ENCODE measurements at places on chromosomes 7 and 10.
A peak's percentile ranks its signal among the peaks of the same experiment; 100 is the strongest.

DNA sequence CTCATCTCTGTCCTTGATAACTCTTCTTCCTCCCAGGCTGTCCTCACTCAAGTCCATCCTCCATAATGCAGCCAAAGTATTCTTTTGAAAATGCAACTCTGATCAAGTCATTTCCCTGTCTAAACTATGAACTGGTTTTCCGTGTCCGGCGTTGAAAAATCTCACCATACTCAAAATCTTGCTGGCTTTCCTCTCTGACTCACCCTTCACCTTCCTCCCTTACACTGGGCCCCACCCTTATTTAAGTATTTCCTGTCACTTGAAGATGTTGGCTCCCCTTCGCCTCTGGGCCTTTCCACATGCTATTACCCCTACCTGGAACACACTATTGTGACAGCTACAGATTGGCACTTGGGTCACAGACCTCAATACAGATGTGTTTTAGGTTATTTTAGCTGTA lies 515.6 kb downstream of the INHBA start:
- no peak for DNase-seq

DNA sequence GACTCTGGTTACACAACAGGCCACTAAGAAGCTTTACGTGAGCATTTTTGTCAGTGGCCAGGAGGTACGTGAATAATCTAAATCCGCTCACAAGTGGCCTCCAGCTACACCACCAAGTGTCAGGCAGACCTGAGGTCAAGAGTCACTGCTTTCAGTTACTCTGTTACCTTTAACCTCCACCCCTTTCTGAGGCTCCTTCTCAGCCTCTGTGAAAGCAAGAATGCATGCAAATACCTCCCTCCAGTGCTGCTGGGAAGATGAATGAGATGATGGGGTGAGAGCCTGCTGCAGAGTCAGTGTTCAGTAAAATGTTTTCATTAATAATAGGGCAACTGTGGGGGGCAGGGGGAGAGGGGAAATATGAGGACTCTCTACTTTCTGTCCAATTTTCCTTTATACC lies 11.2 kb downstream of the DDC start:
- no peak for DNase-seq

- DNase-seq = no peak
Observed at GRCh38 chr10:126839094-126839761, 66.0 kb upstream of the DOCK1 start.

DNA sequence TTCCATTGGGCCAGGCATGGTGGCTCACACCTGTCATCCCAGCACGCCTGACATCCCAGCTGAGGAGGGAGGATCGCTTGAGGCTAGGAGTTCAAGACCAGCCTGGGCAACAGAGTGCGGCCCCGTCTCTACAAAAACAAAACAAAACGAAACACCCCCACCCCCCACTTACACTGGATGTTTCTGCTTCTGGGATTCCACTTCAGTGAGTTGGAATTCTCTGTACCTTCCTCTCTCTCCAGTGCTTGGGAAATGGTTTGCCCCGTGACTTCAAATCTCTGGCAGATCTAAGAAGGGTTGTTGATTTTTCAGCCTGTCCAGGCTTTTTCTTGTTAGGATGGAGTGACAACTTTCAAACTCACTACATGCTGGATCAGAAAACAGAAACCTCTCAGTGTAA lies 106.9 kb downstream of the ANLN start:
- DNase-seq = no peak

GRCh38 chr7:117493460-117493859 lies 13.6 kb downstream of the CFTR start:
- DNase-seq = no peak

DNA sequence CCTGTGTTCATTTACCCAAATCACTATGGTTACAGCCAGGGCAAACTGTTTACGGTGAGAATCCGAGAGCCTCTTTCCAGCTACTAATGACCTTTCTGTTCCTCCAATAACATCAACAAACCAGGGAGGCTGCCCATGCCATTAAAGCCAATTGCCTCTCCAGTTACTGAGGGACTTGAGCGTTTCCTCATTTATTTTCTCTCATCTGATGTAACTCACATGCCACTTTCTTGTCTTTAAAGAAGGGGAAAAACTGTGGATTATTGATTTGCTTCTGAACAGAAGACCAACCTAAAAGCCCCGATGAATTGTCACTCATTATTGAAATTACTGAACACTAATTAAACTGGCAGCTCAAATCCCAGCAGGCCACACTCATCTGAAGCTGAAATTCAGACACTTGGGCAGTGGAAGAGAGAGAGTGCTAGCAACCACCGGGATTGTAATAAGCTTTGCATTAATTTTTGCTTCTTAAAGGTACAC lies 595.8 kb upstream of the MKI67 start:
- no peak for DNase-seq

- no peak for DNase-seq
Observed at GRCh38 chr7:135736586-135737305, 8.8 kb upstream of the SLC13A4 start.

DNA sequence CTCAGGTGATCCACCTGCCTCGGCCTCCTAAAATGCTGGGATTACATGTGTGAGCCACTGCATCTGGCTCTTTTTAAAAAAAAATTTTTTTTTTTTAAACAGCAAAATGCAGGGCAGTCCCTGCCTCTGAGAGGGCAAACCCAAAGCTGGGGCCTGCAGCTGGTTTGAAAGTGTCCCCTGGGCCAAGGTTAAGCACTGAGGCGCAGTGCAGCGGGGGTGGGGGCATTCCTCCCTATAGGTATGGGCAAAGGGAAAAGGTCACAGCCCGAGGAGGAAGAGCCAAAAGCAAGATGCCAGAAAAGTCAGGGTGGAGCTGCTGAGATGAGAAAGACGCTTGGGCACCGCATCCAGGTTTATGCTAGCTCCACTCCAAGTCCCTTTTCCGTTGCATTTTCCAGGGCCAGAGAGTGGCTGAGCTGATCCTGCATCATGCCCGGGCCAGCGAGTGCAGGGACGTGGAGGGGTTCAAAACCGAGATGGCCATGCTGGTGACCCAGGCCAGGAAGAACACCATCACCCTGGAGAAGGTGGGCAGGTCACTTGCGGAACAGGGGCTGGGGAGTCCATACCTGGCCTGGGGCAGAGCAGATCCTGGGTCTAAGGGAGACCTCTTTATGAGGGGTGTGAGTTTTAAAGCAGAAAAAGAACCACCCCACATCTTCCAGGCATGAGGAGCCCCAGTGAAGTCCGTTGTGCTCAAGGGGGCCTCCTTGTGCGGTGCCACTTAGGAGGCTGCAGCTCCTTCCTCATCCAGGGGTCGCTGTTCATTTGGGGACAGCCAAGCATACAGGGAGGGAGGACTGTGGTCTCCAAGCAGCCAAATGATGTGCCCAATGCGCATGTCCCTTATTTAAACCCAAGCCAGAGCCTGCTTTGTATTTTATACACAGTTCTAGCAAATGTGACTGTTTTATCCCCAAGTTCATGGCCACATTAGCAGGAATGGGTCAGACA lies 7.0 kb upstream of the NDUFB2 start:
- no peak for DNase-seq

DNA sequence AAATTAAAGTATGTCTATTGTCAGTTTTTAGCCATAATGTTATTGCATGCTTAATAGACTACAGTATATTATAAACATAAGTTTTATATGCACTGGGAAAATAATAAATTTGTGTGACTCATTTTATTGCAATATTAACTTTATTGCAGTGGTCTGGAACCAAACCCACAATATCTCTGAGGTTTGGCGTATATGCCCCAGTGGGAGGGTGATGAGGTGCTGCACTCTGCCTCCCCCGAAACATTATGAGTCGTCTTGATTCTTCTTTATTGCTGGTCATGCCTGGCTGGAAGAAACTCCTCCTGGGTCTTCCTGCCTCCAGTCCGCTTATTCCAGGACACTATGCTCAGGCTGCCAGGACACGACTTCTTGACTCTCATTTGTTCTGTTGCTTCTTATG lies 88.4 kb downstream of the MTPN start:
- DNase-seq = no peak

DNA sequence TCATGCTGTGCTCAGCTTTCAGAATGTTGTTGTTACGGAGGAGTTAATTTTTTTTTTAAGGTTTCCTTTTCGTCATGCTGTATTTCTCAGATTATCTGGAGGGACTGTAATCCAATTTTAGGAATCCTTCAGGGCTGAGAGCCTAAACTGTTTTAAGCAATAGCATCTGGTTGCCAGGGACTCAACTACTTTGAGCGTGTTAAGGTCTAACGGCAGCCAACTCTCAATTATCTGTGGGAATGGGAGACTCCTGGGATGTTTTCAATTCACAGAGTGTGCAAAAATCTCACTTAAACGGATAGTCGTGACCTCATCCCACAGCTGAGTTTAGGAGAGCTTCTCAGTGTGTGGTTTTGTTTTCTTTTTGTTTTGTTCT lies 291.7 kb downstream of the AUTS2 start:
- no peak for DNase-seq

DNA sequence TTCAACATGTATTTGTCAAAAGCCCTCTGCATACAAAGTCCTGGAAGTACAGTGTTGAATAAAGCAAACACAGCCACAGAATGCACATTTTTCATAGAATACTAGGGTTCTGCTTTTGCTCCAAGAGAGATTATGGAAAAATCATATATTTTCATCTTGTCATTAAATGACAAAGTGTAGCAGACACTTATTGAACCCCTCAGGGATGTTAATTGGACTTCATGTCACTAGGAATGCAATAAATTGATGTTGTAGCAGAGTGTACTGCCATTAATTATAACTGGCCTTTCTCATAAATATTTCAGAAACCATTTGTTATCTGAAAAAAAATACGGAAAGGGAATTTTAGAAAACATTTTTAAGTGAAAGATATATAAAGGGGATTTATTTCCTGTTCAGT lies 64.5 kb upstream of the TAC1 start:
- no peak for DNase-seq

DNA sequence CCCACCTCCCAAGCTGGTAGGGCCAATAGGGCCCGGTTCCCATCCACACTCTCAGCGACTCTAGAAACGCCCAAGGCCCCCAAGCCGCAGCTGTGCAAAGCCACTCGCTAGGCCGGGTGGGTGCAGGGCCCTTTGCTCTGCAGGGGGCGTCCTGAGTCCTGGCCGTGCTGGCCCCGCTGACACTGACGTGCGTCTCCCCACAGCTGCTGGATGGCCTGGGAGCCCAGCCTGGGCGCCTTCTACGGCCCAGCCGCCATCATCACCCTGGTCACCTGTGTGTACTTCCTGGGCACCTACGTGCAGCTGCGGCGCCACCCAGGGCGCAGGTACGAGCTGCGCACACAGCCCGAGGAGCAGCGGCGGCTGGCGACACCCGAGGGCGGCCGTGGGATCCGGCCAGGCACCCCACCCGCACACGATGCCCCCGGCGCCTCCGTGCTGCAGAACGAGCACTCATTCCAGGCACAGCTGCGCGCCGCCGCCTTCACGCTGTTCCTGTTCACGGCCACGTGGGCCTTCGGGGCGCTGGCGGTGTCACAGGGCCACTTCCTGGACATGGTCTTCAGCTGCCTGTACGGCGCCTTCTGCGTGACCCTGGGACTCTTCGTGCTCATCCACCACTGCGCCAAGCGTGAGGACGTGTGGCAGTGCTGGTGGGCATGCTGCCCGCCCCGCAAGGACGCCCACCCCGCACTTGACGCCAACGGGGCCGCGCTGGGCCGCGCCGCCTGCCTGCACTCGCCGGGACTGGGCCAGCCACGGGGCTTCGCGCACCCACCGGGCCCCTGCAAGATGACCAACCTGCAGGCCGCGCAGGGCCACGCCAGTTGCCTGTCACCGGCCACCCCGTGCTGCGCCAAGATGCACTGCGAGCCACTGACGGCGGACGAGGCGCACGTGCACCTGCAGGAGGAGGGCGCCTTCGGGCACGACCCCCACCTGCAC lies 31.6 kb upstream of the KNDC1 start:
- DNase-seq = no peak

GRCh38 chr7:30771880-30772425 lies 736 bp downstream of the MINDY4 start:
- DNase-seq = peak; percentile 18

- no peak for DNase-seq
Observed at GRCh38 chr7:154735766-154736165, 267.2 kb downstream of the PAXIP1 start.

DNA sequence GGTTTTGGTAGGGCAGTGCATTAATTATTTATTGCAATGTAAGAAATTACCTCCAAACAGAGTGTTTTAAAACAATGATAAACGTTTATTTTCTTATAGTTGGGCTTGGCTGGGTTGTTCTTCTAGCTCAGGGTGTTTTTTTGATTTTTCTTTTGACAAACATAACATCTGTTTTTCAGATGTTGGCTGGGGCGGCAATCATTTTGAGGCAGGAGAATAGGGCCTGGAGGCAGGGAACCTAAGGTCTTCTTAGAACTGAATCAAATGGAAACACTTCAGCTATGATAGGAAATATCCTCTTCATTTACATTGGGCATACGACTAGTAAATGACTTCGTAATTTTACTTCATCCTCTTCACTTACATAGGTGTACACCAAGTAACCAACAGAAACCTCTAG lies 47.4 kb upstream of the NAMPT start:
- no peak for DNase-seq

All from naive thymus-derived CD4-positive, alpha-beta T cell (primary cell).